NCI-H1694 (cell line): ENCODE measurements at places on chromosomes 2 and 18.

DNA sequence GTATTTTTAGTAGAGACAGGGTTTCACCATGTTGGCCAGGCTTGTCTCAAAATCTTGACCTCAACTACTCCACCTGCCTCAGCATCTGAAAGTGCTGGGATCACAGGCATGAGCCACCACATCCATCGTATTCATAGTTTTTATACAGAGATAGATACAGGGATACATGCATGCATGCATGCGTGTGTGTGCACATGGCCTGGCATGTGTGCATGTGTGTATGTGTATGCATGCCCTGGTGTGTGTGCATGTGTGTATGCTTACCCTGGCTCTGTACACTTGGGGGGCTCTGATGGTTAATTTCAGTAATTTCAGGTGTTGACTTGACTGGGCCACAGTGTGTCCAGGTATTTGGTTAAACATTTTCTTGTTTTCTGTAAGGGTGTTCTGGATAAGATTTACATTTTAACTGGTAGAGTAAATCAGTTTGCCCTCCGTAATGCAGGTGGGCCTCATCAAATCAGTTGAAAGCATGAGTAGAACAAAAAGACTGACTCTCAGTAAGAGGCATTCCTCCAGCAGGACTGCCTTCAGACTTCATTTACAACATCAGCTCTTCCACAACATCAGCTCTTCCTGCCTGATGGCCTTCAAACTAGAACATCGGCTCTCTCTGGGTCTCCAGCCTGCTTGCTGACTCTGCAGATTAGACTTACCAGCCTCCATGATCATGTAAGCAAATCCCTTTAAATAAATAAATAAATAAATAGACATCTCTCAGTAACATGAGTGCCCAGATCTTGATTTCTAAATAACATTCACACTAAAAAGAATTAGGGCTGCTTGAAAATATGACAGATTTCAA lies 30.8 kb downstream of the SESTD1 start:
- no peak for DNase-seq

DNA sequence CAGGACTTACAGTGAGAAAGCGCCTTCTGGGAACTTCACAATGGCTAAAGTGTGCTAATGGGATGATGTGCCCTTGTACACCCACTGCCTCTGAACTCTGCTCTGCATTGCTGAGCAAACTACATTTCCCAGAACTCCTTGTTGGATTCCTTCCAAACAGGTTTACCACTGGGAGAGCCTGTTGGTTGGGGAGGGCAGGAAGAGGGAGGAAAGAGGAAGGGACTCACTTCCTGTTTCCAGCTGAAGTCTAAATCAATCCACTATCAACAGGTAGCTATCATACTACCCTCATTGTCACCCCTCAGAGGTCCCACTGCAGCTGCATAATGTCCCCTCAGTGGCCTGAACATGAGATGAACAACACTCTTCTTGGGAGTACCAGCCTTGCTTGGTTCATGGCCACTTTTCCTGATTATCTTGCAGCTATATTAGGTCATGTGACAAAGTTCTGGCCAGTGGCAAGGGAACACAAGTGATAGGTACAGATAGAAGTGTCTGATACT lies 109.7 kb downstream of the MSH2 start:
- no peak for DNase-seq

GRCh38 chr2:240794178-240794721 lies 25.8 kb downstream of the KIF1A start:
- no peak for DNase-seq

DNA sequence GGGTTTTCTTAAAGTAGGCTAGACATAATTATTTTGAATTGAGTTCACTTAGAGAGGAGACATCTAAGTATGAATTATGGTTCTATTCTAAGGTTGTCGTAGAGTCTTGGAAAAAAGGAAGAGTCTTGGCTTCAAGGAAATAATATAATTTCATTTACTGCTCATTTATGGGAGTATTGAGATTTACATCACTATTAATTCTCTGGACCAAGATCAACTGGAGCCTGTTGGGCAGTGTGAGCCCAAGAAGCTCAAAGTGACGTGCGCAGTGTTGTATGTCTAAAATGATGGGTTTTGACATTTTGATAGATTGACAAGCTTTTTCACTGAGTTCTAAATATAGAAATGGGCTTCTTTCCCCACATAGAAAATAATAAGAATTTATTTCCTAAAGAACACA lies 154.7 kb downstream of the QPCT start:
- no peak for DNase-seq

- no peak for DNase-seq
Observed at GRCh38 chr2:121237336-121237979, 47.5 kb downstream of the TFCP2L1 start.

DNA sequence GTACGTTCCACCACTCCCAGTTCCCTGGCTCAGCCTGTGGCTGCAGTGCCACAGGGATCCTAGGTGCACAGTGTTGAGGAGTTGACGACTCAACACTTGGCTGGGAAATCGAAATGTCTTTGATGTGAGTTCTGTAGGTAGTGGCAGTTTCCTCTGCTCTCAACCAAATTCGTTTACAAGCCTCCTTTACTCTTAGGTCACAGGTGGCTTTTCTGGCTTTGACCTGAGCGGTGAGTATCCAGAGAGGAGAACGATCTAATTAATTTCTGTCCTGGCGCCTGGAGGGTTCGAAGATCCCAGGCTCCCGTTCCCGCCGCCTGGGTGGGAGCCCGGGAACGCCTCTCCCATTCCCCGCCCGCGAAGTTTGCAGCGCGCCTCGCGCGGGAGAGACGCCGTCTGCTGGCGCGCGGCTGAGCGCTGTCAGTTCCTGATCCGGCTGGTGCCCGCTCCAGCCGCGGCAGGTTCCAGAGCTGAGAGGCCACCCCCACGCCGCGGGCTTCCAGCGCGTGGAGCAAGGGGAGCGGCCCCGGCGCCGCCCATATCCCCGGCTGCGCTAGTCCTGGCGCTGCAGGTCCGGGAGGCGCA lies at the start of gene LAMA3:
TSS of gene LAMA3 (plus strand) at position 423 of the 585 bp plus-strand sequence. CDS start 231 bp downstream, outside the sequence.
- DNase-seq: peak; percentile 33
